ENCODE measurements at places on chromosomes 12 and 14.

DNA sequence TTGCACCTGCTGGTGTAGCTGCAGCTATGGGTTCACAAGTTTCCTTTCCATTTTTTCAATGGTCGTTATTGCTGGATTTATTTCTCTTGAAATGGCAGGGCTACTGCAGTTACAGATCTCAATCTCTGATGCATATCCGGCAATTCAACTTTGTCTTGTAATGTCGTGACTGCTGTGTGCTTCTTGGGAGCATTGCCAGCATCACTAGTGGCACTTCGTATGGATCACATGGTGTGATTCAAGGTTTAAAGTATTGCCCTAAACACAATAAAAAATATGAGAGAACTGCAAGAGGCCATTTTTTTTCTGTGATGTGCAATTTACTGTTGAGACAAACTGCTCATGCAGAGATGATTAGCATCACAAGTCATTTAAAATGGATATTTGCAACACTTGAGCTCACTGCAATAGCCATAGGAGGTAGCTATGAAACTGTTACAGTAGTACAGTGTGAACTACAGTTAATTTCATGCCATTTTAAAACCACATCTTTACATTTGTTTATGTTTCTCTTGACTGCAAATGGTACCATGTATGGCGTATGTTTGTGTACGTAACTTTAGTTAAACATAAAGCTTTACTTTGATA, 217.4 kb upstream of the PDE3A start:
- no peak for DNase-seq

DNA sequence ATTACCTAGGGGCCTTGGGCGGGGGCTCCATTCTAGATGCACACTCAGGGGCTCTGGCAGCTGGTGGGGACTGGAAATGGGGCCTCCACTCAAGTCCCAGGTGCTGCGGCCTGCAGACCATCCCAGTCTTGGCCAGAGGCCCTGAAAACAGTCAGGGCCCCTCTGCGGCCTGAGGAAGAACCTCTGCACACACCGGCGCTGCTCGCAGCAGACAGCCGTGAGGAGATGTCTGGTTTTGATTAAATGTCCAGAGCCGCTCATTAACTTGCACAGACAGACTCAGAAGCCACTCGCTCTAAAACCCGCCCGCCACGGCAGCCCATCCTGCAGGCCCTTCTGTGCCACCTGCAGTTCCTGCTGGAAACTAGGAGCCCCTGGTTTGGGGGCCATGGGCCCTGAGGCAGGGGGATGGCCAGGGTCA, 36.4 kb upstream of the NCOR2 start:
- no peak for DNase-seq

- no peak for DNase-seq
Observed at GRCh38 chr12:49664591-49665239, 41.4 kb downstream of the PRPF40B start.

DNA sequence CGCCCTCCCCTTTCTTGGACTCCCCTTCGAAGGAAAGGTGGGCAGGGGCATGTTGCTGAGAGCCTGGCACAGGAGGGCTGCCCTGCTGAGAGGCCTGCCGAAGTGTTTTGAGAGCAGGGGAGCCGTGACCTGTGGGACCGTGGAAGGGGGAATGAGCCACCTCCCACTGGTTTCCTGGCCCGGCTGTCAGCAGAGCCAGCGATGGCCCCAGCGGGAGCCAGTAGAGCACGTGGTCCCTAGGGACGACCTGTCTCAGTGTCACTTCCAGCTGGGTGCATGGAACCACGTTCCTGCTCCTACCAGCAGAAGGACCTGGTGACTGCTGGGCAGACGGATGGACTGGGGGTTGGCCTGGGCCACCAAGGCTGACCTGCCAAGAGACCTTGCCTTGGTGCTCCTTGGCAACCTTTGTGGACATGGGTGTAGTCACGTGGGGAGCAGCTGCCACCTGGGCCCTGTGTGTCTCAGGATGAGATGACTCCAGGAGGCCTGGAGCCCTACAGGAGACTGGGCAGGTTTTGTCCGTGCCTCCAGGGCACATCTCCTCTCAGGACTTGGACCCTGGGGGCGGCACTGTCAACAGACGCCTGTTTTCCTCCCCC, 34.6 kb downstream of the BEGAIN start:
- DNase-seq, result no peak

GRCh38 chr12:31590642-31591379, at the start of gene DENND5B:
DENND5B (minus strand) TSS chr12:31591136; CDS start chr12:31590832, 304 bp downstream.
- peak; percentile 84 for DNase-seq

- DNase-seq, result no peak
Observed at GRCh38 chr12:120012067-120012621, 23.1 kb downstream of the BICDL1 start.

DNA sequence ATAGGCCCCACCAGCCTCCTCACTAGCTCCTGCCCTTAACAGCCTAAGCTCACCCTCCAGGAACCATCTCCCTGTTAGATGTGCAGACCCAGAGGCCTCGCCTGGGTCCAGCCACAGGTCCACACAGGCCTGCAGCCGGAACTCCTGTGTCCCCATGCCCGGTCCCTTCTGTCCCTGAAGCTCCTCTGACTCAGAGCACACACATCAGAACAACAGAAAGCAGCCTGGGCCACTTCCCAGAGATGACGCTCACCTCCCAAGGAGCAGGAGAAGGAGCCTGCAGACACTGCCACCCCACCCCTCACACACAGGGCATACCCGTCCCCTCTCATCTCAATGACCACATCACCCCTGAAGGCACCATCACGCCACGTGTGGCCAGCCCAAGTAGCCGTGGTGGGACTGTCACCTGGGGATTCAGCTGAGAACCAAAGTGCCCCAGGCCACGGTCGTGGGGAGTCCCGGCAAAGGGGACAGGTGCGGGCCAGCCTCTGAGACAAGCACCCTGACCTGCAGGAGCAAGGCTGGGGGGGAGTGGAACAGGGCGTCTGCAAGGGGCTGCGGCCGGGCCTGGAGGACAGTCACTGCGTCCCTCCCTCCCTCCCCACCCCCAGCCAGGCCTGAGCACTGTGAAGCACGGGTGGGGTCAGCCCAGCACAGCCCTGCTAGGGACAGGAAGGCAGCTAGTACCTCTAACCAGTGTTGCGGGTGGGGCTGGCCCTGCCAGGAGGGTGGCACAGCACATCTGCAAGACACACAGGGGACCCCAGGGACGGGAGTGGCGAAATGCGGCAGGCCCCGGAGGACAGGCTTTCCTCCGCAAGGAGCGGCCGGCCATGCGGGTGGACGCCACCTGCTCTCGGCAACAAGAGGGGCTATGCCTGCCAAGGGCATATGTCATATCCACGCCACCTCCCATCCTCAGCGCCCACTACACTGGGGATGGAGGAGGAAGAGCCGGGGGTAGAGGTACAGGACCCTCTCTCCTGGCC, 5.5 kb downstream of the AKT1 start:
- no peak for DNase-seq

DNA sequence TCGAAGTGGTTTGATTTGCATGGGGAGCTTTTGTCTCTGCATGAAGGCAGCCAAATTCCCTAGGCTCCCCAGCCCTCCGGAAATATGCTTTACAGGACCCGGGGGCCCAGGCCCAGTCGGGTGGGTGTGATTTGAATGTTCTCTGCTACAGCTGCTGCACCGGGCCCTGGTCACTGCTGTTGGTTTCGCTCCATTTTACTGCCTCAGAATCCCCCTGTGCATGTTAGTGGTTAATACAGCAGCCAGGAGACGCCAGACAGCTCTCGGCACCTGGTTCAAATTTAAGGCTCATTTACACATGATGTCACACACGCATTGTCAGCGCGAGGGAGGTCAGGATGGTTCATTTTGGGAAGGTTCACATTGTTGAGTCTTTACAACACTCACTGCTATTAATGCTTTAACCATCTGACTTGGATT, 99.6 kb downstream of the SLC38A6 start:
- no peak for DNase-seq

All from anterior cingulate cortex (tissue), 58 donors.